ENCODE measurements at places on chromosomes 6 and 20.

GRCh38 chr20:24738981-24739633 is 210.0 kb upstream of the CST7 start:
- DNase-seq = no peak

- no peak for DNase-seq
Observed at GRCh38 chr6:127053032-127053874, 65.2 kb upstream of the RSPO3 start.

- DNase-seq = no peak
Observed at GRCh38 chr20:45611054-45611453, 18.5 kb upstream of the WFDC10A start.

- no peak for DNase-seq
Observed at GRCh38 chr20:50450493-50450826, 59.7 kb upstream of the PTPN1 start.

DNA sequence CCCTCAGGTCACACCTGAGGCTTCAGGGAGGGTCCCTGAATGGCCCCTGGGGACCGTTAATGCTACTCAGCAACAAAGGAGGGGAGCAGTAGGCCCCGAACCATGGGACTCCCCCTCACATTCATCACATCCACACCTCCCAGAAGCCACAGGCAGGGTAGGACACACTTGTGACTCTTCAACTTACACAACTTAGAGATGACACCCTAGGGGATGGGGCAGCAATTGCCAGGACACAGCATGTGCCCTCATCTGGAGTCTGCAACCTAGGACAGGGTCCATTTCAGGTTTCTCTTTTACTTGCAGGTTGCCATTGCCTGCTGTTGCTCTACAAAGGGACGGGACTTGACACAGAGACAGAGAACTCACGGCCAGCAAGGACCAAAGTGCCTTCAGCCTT is 770 bp downstream of the ULBP3 start:
- DNase-seq = no peak

DNA sequence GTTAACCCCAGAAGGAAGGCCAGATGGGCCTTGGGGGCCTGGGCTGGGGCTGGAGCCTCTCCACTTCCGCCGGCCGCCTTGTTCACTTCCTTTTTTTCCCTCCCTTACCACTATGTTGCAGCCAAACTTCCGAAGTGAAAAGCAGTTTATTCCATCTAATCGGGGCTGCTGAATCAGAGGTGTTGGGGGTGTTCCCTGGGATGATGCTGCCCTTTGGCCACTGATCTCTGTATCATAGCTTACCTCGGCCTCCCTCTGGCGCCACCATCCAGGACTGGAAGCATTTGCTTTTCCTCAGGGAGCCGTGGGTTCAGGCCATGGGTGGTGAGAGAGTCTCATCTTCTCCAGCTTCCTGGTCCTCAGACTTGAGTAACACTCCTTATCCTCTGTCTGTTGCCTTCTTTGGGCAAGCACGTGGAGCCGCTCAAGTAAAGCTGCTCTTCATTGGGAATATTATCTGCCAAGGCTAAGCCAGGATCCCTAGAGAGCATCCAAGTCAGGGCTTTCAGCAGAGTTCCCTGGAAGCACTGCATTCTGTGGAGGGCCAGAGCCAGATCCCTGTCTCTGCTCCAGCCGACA is 39.6 kb downstream of the SLX4IP start:
- no peak for DNase-seq

DNA sequence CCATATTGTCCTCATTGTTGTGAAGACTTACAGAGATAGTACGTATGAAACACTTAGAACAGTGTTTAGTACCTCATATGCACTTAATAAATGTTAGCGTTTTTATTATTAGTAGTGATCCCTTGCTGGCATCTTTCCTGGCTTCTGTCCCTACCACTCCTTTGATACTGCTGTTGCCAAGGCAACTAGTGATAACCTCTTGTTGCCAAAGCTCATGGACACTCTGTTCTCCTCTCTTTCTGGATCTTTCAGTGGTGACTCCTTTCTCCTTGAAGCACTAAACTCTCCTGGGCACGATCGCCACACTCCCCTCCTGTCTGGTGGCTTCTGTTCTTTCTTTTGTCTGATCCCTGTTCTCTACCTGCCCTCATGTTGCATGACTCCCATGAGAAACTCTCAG is 83.5 kb downstream of the FOXO3 start:
- no peak for DNase-seq

GRCh38 chr6:45156075-45156474 is 172.1 kb upstream of the RUNX2 start:
- no peak for DNase-seq

DNA sequence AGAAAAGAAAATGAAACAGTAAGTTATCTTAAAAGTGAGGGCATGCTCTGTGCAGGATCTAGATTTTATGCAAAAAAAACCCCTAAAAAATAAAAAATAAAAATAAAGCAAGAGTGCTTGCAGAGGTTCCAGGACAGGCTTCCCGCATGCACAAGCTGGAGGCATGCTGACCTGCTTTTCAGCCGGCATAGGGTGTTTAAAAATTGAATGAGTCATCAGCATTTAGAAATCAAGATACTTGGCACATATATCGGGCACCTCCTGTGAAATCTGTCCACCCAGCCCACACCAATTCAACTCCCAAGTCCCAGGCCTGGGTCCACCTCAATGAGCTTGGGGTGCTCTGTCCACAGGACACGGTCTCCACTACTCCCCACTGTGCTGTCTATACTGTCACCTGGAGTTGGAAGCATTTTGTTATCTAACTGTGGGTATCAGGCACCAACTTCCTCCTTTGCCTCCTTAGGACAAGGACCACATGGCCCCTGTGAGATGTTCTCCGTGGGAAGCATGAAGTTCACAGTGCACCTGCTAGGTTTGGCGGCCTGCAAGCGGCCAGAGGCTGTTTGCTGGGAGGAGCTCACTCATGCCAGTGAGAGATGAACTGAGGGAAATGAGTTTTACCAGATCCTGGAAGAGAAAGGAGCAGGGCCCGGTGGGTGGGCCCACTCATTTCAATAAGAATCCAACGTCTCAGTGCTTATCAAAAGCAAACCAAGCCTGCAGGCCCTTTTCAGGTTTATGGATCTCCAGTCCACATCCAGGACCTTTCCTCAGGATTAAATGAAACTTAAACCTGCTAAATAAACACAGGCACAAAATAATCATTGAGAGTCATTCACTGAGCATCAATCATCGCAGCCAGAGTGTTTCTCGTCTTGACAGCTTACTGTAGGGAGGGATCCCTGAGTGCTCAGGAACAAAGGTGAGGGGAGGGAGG is 121.1 kb downstream of the FOXA2 start:
- DNase-seq = no peak

DNA sequence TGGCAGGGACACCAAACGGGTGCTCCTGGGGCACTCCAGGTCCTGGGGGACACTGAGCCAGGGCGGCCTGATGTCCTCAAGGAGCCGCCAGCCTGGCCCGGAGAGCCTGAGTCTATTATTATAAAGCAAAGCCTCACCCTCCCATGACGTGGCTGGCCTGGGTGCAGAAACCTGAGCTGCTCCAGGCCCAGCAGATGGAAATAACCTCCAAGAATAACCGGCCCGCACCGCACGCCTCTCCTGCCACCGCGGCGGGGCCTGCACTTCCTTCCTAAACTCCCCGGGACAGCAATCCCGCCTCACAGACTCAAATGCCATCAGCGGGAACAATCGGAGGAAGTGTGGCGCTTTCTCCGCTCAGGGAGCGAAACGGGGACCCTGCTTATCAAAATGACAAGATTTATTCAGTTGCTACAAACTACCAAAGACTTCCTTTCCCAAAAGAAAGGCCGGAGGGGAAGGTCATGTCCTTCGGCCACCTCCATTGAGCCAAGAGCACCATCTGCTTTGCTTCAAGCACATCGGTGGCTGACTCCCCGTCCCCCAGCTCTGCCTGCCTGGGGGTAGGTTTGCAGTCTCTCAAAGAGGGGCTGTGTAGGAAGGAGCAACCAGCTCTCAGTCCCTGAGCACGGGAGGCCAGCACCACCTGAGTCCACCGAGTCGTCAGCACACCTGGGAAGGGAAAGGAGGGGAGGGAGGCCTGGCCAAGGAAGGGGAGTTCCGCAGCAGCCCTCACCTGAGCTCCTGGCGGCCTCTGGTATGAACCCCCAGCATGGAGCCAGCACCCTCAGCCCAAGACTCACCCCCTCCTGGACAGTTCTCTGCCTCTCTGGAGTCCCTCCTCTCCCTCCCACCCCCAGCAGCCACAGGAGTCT is 78.6 kb upstream of the QKI start:
- no peak for DNase-seq

GRCh38 chr6:134111062-134111677 is 58.7 kb upstream of the SLC2A12 start:
- peak; percentile 12 for DNase-seq

DNA sequence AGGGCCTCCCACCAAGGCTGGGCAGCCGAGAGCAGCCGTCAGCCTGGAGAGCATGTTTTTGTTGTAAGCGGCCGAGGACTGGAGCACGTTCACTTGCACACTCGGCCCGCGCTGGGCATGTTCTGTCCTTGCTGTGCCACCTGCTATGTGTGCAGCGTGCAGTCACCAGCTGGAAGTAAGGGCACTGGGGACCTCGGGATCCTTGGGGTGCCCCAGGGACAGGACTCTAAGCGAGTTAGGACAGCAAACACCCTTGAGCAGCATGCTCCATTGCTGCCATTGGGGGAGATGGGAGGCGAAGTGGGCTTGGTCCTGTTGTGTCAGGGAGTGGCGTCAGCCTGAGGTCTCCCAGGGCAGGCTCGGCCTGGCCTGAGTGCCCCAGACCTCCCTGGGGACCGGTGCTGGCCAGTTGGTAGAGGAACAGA is 18.6 kb downstream of the DYNLT1 start:
- no peak for DNase-seq

DNA sequence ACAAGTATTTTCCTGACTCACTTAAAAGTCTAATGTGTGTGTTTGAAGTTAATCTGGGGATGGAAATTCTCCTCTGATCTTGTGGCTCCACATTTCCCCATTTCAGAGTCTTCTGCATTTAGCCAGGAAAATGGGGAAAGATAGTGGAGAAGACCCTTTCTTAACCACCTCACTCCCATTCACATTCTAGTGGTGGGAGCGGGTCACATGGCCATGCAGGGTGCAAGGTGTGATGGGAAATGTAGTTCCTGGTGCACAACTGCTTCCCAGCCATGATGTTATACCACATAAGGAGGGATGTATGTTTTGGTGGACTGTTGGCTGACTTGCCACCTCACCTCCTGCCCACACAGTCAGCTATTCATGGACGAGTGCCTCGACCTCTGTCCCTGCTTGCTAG is 61.8 kb downstream of the BANF2 start:
- DNase-seq = no peak

DNA sequence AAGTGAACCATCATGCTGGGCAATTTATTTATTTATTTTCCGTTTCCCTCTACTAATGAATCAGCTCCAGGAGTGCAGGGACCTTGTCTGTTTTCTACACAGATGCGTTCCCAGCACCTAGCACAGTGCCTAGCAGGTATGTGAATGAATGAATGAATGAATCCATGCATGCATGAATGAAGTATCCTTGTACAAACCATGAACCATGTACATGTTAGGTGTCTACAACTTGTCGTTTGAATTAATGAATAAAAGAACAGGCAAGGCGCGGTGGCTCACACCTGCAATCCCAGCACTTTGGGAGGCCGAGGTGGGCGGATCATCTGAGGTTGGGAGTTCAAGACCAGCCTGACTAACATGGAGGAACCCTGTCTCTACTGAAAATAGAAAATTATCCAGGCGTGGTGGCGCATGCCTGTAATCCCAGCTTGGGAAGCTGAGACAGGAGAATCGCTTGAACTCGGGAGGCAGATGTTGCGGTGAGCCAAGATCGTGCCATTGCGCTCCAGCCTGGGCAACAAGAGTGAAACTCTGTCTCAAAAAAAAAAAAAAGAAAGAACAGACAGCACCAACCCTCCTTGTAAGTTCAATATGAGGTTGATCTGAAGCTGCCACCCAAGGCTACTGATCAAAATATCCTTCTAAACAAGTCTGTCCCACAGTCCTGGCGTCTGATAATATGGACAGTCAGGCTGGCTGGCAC is 27.3 kb upstream of the SLC9A8 start:
- DNase-seq = no peak

- DNase-seq = no peak
Observed at GRCh38 chr6:168221000-168221399, 98.6 kb downstream of the DACT2 start.

GRCh38 chr6:56169366-56169765 is 78.0 kb downstream of the COL21A1 start:
- DNase-seq = no peak

- DNase-seq = no peak
Observed at GRCh38 chr20:62825333-62825985, 8.6 kb downstream of the COL9A3 start.

DNA sequence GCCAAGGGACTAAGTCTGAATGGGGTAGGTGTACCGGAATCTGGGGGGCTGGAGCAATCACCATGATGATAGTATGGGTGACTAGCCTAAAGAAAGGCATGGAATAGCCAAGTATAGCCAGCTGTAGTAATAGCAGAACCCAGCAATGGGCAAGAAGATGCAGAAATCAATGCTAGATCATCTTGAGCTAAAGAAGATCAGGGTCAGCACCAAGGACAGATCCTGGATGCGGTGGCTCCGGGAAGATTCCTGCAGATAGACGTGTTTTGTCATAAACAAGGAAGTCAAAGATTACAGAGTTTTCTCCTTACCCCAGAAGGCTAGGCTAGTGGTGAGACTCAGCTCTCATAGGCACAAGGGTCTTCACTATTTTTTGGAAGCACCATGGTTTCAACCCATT is 561.6 kb upstream of the CHD6 start:
- DNase-seq = no peak

GRCh38 chr6:11878735-11879134 is 100.1 kb upstream of the ADTRP start:
- no peak for DNase-seq

DNA sequence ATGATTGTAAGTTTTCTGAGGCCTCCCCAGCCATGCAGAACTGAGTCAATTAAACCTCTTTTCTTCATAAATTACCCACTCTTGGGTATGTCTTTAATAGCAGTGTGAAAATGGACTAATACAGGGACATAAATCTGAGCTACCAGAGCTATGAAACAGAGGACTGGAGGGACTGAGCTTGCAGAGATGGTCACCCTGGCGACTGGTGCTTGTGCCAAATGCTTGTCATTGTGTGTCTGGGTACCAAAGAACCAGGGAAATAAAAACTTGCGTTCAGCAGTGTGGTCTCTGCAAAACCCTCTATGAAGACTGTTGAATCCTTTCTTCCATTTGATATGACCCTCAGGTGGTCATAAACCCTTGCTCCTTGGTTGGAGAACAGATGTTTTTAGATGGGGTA is 105.1 kb upstream of the PRL start:
- no peak for DNase-seq

GRCh38 chr6:11362564-11362963 is 130.1 kb upstream of the NEDD9 start:
- DNase-seq = no peak

- no peak for DNase-seq
Observed at GRCh38 chr6:46921059-46921458, 679 bp downstream of the ADGRF5 start.

All from iPS DF 19.7 (cell line).